ENCODE measurements at places on chromosomes 4 and X.

DNA sequence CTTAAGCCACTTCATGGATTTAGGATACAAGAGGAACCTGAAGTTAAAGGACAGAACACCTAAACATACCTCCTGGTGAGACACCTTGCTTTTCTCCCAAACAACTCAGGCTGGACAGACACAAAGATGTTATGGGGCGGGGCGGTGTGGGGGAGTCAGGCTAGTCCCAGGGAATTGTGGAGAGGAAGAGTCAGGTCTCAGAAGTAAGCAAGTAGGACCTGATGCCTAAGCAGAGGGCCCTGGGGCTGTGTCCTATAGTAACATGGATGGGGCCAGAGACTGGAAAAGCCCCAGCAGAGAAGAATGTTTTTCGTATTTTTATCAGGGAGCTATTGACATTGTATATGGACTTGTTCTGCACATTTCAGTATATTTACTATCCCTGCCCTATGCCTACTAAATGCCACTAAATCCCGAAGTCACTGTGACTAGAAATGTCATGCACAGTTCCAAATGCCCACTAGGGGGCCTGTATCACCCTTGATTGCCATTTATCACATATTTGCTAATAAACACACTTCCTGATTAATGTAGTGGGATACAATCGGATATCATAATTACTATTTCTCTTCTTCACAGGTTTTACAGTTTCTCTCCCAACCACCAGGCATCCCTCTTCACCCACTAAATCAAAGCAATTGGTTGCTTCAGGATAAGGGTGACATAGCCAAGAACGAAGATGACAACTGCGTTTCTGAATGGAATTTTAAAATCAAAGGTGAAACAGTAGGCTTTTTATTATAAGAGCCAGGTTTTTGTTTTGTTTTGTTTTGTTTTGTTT lies 23.8 kb upstream of the ARHGAP10 start:
- peak; percentile 81 for DNase-seq

- DNase-seq, result no peak
These were observed 47.8 kb downstream of the KDR start for GRCh38 chr4:55077577-55077976.

DNA sequence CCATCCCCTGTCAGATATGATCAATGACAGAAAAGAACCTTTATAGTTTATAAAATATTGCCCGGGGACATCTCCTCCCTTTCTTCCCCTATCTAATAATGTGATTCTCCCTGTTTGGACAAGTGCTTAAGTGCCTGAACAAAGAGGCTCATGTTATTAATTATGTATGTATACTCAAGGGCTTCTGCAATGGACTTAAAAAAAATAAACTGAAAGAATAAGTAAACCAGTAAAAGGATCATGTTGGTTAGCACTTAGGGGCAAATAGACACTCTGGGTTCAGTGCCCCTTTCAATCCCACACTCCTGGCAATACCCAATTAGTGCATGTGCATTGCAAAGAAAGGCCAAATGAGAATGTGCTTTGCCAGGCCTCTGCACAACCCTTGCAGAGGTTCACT lies 30.7 kb upstream of the RPS6KA6 start:
- no peak for DNase-seq

DNA sequence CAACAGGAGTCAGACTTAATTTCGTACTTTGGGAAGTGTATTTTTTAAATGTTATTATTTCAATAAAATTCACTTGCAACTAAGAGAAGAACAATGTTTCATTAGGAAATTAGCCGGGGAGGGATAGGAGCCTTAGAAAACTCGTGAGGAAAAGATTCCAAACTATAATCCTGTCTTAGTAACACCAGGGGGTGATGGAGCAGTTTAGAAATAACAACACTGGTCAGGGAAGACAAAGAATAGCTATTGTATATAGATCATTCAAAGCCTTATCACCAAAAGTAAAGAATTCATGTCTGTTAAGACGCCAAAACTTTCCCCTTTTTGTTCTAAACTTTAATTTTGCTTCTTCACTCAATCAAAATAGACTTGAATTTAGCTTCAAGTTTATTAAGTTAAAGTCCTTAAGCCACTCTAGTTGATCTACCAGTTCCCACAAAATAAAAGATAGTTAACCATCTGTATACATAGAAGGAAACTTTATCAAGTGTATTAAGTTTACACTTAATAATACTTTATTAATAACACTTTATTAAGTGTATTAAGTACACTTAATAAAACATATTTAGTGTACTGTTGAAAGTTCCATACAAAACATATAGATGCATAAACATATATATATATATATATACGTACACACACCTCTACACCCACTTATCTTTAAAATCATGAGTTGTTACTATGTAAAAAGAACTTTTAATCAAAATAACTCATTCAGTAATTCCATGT lies 60.5 kb downstream of the ARAP2 start:
- DNase-seq, result no peak

DNA sequence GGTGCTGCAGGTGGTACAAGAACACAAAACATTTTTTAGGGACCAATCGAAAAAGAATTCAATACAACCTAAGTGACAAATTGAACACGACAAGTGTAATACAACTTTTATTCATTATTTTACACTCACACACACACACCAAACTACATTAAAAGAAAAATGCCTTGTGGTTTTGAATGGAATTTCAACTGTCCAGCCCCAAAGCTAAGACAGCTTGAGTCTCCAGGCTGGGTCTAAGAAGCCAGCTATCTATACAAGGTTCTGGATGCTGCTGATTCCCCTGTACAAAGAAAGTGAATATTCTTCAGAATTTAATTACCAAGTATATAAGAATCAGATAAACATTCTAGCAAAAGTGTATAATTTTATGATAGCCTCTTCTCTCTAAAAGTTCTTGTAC lies 118.2 kb downstream of the PPP3CA start:
- DNase-seq, result peak; percentile 57

DNA sequence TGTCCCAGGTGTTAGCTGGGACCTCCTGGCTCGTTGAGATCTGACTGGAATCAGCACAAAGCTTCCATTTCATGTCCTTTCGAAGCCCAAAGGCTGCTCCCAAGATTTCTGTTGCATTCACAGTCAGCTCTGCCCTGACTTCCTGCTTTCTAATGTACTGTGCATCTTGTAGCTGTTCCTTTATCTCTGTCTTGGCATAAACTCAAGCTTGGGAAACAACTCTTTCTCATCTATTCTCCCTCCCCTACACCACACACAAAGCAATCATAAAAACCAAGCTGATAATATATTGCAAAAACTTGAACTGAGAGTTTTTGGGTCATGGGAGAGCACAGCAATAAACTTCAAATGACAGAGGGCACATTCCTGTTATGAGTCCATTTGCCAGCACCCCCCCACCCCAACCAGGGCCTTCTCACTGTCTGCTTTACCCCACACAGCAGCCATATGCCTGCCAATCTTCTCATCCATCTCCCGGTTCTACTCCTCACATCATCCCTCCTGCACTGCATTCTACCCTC lies 76.3 kb downstream of the SYNPO2 start:
- DNase-seq, result peak; percentile 52

DNA sequence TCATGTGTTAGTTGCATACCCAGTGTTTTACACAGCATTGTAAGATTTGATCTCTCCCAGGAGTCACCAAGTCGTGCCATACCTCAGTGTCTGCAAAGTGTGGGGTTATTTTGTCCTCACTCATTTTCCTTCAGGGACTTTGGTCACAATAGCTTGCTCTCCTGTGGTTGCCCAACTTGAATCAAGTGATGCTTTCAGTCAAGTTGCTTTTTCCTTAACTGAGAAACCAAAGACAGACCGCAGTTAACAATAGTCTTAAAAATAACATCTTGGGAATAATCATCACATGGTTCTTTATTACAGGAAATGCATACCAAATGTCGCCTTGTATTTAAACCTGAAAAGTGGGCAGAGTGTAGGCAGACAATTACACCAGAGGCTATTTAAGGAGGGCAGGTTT lies 44.5 kb upstream of the NDP start:
- DNase-seq, result no peak

GRCh38 chr4:12701384-12701783 lies 782.8 kb downstream of the RAB28 start:
- no peak for DNase-seq

GRCh38 chr4:75142850-75143249 lies 209.9 kb downstream of the PARM1 start:
- no peak for DNase-seq

DNA sequence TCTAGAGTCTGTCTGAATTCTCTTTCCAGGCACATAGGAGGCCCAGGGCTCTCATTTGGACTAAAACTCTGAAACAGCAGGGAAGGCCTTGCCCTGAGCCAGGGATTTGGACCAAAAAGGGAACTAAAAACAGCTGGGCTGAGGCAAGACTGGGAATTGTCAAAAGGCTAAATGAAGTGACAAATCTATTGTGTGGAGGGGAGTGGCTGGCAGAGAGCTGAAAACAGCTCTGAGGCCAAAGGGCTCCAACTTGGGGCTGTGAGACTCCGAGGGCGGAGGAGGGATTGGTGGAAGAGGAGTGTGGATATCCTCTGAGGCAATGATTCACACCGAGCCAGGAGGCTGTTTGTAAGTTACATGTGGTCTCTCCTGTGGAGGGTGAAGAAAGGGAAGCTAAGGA lies 63.2 kb downstream of the PHEX start:
- DNase-seq, result no peak

GRCh38 chr4:6121941-6122340 lies 78.4 kb downstream of the JAKMIP1 start:
- DNase-seq, result no peak

GRCh38 chr4:5877392-5877791 lies 15.5 kb downstream of the CRMP1 start:
- DNase-seq, result no peak

DNA sequence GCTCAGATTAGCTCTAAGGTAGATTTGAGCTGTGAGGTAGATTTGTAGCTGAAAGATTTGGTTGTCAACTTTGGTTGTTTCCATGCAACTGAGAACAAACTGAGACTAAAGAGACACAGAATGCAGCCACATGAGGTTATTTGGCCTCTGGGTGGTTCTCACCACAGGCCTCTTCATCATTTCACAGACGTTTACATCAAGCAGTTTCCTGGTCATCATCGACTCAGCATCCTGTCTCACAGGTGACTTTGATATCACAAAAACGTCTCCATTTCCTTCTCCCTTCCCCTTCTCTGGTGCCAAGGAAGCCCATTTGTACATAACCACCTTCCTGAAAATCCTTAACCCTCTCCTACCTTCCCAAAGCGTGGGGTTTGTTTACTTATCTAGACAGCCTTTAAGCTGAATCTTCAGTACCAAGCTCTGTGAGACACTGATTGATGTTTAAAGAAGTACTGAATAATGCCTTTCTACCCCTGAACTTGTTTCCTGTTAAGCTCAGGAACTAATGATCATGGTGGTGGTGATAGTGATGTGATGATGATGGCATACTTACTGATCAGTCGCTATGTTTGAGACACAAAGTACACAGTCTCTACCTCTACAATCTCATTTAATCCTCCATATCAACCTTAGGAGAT lies 81.9 kb downstream of the FAM114A1 start:
- peak; percentile 19 for DNase-seq

- no peak for DNase-seq
These were observed 61.3 kb upstream of the MAGEB10 start for GRCh38 chrX:27746516-27746915.

- no peak for DNase-seq
These were observed 65.9 kb downstream of the LARP7 start for GRCh38 chr4:112702892-112703291.

- DNase-seq, result peak; percentile 75
These were observed 186.4 kb upstream of the GALNT7 start for GRCh38 chr4:172982151-172982590.

DNA sequence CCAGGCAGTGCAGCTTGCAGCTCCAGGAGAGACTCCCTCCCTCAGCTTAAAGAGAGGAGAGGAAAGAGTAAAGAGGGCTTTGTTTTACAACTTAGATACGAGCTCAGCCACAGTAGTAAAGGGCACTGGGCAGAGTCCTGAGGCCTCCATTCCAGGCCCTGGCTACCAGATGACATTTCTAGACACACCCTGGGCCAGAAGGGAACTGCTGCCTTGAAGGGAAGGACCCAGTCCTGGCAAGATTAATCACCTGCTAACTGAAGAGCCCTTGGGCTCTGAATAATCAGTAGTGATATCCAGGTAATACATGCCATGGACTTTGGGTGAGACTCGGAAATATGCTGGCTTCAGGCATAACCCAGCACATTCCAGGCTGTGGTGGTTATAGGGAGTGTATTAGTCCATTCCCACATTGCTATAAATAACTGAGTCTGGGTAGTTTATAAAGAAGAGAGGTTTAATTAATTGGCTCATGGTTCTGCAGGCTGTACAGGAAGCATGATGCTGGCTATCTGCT lies 15.3 kb upstream of the SLC16A2 start:
- DNase-seq, result no peak

DNA sequence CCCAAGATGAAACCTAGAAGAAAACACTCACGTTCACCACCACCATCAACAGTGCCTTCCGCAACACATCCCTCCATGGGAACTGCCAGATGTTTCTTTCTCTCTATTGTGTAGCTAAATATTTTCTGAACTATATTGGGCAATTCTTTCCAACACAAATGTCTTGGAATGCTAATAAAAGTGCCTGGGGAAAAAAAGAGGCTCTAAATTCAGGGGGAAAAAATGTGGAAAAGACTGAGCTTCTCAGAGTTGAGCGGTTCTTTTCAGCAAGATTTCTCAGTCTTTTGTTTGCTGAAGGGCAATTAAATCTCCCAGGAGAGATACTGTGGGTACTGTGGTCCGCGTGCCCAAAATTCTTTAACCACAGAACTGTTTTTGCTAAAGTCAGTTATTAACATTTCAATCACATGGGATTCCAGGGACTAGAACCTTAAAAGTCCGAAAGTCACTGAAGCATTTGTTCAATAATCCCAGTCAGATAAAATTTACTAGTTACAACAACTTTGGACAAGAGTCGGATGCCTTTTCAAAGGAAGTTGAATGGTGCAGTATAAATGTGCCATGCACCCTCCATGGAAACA lies 51.9 kb upstream of the DHRSX start:
- peak; percentile 96 for DNase-seq

DNA sequence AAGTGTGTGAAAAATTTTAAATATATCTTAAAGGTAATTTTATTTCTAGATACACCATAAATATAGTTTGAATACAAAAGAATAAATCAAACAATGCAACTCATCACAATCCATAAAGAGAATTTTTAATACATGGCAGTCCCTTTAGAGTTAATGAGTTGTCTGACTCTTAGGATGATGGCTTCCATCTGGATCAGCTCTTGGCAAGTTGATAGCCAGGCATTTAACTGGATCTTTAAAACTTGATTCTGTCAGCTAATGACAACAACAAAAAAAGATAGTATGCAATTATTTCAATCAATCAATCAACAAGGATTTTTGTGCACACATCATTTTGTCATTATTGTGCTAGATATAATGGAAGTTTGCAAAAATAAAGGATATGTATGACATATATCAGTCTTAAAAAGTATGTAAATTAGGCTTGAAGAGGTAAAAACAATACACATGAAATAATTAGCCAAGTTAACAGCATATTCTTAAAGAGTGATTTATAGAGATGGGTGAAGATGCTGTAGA lies 174.9 kb upstream of the PCDH18 start:
- no peak for DNase-seq

Measured in adipocyte (in vitro differentiated cells).